Aorta (tissue), 5 donors: ENCODE measurements at places on chromosomes 3 and 15. TPM values are rescaled to one million over a fixed set of nuclear protein-coding genes. Genes with fewer than 3 reads are reported as not detected.

Gene P2RY14
- 2.8 TPM for total RNA-seq

Gene LACTB
- 12.6 TPM for total RNA-seq

Gene TRH
- not detected for total RNA-seq

Gene PDIA5
- 38.4 TPM for total RNA-seq

Gene NDN
- total RNA-seq: 52.4 TPM

GRCh38 chr3:57727106-57727505 lies 29.0 kb upstream of the SLMAP start:
- DNase-seq: no peak

DNA sequence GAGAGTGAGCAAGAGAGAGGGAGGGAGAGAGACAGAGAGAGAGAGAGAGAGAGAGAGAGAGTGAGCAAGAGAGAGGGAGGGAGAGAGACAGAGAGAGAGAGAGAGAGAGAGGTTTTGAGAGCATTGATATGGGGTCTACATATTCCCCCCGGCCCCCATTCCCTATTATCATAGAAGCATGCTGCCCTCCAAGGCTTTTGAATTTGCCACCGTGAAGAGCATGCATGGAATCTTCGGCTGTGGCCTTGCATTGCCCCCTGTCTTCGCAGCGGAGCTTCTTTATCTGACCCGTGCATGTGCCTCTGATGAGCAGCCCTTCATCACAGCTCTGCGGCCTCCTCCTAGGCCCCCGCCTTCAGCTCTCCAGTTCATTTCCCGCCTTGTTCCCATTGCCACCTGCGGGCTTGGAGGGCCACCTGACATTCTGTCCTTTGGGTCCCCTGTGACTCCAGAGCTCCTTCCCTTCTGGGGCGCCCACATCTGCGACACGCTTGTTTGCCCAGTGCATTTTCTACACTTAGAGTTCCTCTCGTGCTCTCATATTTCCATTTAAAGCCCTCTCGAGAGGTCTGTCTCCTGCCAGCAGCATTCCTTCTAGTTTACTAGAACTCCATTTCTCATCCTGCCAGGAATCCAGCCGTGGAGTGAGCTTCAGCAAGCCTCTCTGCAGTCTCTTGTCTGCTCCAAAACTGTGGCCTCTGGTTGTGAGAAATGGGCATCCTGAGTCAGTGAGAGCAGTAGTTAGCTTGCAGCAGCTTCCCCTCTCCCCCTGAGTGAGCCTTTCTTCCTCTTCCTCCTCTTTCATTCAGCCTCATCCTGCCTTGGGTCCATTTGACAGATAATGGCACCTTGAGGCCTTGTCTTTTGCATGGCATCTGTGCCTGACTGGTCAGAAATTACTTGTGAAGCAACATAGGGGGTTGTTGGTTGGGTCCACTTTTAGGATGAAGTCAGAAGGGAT lies 25.3 kb downstream of the LPP start:
- DNase-seq: peak; percentile 78

DNA sequence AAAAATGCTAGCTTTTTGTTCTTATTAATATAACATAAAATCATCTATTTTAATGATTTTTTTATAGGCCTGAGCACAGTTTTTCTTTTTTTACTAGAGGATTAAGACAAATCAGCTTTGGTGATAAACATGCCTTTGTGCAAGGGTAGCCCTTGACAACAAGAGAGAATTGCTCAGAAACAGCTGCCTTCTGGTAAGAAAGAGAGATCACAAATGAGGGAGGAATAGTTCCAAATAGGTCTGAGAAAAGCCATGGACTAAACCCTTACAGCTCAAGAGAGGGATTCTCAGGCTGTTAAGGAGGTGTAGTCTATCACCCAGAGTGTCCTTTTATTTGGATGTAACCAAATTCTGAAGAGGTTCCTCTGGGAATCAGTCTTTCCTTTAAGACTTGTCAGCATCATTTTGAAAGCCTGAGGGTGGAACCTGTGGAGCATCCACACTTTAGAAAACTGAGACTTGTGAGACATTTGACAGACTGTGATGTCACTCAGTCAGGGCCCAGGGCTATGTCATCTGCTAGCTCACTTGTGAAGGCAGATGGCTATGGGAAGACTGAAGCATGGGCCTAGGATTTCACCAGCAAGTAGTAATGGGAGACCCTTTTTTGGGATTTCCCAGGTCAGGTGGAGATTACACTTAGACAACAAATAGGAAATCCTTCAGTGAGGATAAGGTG lies 102.9 kb upstream of the KCNAB1 start:
- no peak for DNase-seq

- no peak for DNase-seq
These were observed 152.2 kb downstream of the TMCO5A start for GRCh38 chr15:38086611-38087010.

DNA sequence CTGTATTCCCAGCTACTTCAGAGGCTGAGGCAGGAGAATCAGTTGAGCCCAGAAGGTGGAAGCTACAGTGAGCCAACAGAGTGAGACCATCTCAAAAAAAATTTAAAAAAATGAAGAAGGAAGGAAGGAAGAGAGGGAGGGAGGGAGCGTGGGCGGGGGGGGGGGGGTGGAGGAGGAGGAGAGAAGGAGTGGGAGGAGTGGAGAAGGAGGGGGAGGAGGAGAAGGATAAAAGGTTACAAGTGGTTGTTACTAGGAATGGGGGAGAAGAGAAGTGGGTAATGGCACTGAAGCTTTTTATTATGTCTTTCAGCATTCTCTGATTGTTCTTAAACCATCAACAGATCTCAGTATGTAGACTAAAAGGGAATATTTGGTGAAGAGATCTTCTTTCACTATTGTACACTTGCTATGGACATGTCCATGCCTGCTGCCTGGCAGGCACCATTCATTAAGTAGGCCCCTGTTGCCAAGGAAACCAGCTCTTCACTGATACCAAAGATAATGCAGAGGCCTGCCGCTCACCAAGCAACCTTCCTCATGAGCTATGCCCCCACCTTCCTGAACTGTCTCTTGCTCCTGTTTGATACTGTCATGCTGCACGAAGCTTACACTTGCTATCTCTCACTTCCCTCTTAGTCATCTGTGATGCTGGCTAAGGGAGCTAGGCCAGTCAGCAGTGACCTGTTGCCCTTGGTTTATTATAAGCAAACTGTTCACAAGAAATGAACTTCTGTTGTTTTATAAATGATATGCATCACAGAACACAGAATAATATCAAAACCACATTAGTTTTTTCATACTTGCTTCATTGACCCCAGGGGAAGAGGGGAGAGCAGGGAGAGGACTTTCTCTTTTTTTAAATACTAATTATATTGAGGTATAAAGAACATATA lies 23.1 kb downstream of the EPM2AIP1 start:
- DNase-seq: no peak

DNA sequence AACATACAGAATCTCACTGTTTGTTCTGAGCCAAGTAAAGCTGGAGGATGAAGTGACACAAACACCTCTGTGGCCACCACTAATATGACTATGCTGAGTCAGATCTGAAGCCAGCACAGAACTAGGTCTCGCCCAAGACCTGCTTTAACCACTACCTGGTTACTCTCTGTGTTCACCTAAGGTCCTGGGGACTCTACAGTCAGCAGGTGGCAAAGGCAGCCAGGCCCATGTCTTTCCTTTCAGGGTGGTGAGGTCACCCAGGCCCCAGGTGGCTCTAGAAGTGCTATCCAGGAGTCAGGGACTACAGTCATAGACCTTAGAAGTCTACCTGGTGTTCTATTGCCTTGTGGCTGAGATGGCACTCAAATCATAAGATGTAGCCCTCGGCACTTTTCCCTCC lies 287.9 kb upstream of the ARRDC4 start:
- no peak for DNase-seq

GRCh38 chr3:157531301-157531660 lies 28.1 kb upstream of the VEPH1 start:
- no peak for DNase-seq
